Activated CD8-positive, alpha-beta T cell treated with anti-CD3 and anti-CD28 coated beads for 36 hours (primary cell): ENCODE measurements at places on chromosomes 4 and X. TPM values are rescaled to one million over a fixed set of nuclear protein-coding genes. Genes with fewer than 3 reads are reported as not detected.

DNA sequence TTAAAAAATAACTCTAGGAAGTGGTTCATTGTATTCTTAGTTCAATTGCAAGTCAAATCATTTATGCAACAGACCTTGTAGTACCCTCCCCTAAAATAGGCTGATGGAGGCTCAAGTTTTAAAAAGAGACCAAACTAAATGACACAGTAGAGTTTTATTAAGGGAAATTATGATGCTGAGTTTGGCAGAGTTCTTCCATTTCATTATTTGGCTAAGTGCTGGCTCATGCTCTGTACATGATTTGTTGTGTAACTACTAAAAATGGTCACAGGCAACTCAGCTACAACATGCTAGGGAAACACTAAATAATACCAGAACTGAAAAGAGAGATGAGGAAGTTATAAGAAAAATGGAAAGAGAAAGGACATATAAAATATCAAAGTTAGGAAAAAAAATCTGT lies 96.1 kb upstream of the TFDP3 start:
- H3K36me3 ChIP-seq = no peaks in the 10 kb centered on the region
- no peak for DNase-seq
- H3K27ac ChIP-seq = no peak overlapping the region
- no peaks in the 10 kb centered on the region for H3K4me1 ChIP-seq
- no peak overlapping the region for H3K4me3 ChIP-seq

GRCh38 chr4:155761916-155762315 lies 3.1 kb downstream of the GUCY1B1 start:
- H3K4me3 ChIP-seq = no peak overlapping the region
- peaks cover 26% of the 10 kb centered on the region for H3K27me3 ChIP-seq
- no peak for DNase-seq
- H3K4me1 ChIP-seq = peaks cover 7% of the 10 kb centered on the region

DNA sequence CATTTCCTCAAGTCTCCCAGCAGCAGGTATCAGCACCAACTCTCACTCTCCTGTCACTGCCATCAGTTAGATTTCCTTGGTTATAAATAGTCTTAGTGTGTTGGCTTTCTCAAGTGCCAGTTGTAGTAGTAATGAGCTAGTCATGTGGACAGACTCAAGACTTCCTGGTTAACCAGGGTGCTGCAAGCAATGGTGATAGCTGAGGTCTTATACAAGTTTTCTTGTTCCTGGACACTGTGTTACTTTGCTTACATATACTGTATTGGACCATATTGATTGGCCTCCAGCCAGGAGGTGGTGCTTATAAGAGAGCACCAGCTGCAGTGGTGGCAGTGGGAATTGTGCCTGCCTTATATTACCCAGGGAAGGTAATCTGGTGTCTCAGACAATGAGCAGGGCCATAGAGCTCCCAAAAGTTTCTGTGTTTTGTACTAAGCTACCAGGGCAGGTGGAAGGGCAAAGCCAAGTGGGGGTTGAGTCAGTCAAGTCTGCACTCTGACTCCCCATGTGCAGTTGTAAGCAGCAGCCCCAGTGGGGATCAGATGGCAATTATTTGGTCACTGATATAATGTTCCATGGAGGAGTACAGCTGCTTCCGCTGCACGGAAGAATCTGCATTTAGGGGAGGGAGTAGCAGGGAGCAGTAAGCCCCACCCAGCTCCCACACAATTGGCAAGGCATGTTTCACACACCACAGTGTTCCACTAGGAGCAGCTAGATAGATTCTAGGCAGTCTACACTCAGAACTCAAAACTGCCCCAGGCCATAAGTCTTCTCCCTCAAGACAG lies 24.1 kb upstream of the ZDHHC15 start:
- H3K4me3 ChIP-seq = no peak overlapping the region
- H3K27me3 ChIP-seq = no peaks in the 10 kb centered on the region
- H3K36me3 ChIP-seq = no peaks in the 10 kb centered on the region
- peaks cover 1% of the 10 kb centered on the region for H3K4me1 ChIP-seq

GRCh38 chr4:25635501-25635900 lies 20.1 kb upstream of the SLC34A2 start:
- no peaks in the 10 kb centered on the region for H3K36me3 ChIP-seq
- no peaks in the 10 kb centered on the region for H3K27me3 ChIP-seq
- DNase-seq = no peak
- H3K4me1 ChIP-seq = no peaks in the 10 kb centered on the region
- no peak overlapping the region for H3K27ac ChIP-seq
- H3K4me3 ChIP-seq = no peak overlapping the region

- H3K27ac ChIP-seq = no peak overlapping the region
- H3K4me1 ChIP-seq = no peaks in the 10 kb centered on the region
- no peak for DNase-seq
Observed at GRCh38 chr4:2515830-2516550, 20.5 kb upstream of the FAM193A start.

DNA sequence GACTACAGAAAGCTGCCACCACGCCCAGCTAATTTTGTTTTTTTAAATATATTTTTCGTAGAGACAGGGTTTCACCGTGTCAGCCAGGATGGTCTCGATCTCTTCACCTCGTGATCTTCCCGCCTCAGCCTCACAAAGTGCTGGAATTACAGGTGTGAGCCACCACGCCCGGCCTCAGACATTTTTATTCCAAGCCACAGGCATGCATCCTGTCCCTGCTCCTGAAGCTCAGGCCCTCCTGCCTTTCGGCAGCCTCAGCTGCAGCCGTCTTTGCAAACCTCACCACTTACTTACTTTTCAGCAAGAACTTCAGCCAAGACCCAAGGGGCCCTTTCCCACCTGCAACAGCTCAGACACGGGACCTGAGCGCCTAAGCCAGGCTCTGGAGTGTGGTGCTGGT lies 26.0 kb downstream of the FAM53A start:
- H3K4me1 ChIP-seq = no peaks in the 10 kb centered on the region
- H3K4me3 ChIP-seq = no peak overlapping the region
- no peak for DNase-seq
- H3K36me3 ChIP-seq = no peaks in the 10 kb centered on the region
- H3K27me3 ChIP-seq = no peaks in the 10 kb centered on the region

DNA sequence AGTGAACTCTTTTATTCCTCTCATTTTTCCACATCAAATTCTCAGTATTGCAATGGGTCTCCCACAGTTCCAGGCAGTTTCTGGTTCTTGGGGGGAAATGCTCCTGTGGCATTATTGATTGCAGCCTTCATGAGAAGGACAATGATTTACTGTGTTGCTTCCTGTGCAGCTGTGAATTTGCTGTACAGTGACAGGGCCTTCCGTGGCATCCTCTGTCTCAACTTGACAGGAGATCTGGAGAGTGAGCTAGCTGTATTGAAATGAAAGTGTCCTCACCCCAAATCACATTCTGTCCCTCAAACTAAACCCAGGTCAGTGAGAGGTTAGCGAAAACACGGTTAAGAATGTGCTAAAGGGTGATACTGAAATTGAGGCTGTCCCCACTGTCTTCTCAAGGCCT lies 77.1 kb upstream of the ATOH1 start:
- no peak for DNase-seq
- no peaks in the 10 kb centered on the region for H3K36me3 ChIP-seq

DNA sequence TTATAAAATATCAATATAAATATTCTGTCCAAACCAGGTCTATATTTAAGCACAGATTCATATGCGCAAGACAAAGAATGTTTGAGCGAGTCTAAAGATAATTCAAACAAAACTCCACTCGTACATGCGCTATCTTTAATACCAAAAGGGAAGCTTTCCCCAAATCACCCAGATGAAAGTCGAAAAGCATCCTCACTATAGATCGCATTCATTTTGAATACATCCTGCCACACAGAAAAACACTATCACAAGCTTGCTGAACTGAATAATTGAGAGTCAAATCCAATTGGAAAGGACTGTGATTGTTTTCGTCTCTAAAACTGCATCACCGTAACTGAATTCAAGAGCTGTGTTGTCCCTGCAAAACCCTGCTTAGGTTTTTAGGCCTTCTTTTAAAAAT lies 685 bp downstream of the TASL start:
- H3K27me3 ChIP-seq = no peaks in the 10 kb centered on the region
- peak overlapping the region; percentile 83 for H3K4me3 ChIP-seq
- peaks cover 7% of the 10 kb centered on the region for H3K36me3 ChIP-seq

- DNase-seq = no peak
- H3K4me3 ChIP-seq = no peak overlapping the region
- H3K27ac ChIP-seq = no peak overlapping the region
- peaks cover 2% of the 10 kb centered on the region for H3K4me1 ChIP-seq
Observed at GRCh38 chrX:150086371-150086770, 148.1 kb upstream of the EOLA2 start.

DNA sequence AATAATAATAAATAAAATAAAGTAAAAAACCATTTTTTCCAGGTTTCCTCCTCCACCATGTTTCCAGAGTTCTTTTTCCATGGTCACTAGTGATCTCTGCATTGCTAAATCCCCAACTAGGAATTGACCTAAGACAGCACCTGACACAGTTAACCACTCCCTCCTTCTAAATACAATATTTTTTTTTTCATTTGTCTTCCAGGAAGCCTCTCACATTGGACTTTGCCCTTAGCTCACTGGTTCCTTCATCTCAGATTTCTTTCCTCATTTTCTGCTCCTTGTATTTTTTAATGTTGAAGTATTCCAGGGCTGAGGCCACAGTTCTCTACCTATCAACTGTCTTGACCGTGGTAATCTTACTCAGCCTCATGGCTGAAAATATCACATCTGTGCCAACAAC lies 187.3 kb upstream of the FAM241A start:
- H3K27ac ChIP-seq = no peak overlapping the region
- no peak for DNase-seq
- H3K4me1 ChIP-seq = no peaks in the 10 kb centered on the region

DNA sequence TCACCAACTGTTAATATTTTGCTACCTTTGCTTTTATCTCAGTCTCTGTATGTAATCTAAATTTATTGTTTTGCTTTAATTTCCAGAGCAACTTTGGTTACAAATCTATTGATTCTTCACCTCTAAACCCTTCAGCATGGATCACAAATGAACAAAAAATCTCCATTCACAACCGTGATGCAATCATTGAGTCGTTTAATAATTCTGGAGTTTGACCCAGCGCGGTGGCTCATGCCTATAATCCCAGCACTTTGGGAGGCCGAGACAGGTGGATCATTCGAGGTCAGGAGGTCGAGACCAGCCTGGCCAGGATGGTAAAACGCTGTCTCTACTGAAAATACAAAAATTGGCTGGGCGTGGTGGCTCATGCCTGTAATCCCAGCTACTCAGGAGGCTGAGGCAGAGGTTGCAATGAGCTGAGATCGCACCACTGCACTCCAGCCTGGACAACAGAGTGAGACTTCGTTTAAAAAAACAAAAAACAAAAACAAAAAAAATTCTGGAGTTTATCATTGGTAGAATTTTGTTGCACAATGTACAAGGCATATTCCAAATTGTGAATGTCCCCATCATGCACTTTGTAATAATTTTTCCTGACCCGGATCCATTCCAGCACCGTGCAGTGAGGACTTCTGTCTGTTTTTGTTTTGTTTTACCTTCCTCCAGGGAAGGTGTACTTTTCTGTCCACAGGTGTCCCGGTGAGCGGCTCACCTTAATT lies 2.3 kb upstream of the IDUA start:
- H3K27me3 ChIP-seq = no peaks in the 10 kb centered on the region
- no peak overlapping the region for H3K27ac ChIP-seq
- H3K36me3 ChIP-seq = no peaks in the 10 kb centered on the region
- DNase-seq = no peak

GRCh38 chr4:80446248-80446647 lies 110.7 kb downstream of the CFAP299 start:
- no peak for DNase-seq
- no peak overlapping the region for H3K4me3 ChIP-seq
- no peaks in the 10 kb centered on the region for H3K27me3 ChIP-seq
- no peak overlapping the region for H3K27ac ChIP-seq

- H3K36me3 ChIP-seq = no peaks in the 10 kb centered on the region
- no peak for DNase-seq
- H3K27me3 ChIP-seq = peaks cover 3% of the 10 kb centered on the region
- no peak overlapping the region for H3K27ac ChIP-seq
- no peaks in the 10 kb centered on the region for H3K4me1 ChIP-seq
Observed at GRCh38 chr4:155179216-155179615, 29.2 kb upstream of the NPY2R start.

DNA sequence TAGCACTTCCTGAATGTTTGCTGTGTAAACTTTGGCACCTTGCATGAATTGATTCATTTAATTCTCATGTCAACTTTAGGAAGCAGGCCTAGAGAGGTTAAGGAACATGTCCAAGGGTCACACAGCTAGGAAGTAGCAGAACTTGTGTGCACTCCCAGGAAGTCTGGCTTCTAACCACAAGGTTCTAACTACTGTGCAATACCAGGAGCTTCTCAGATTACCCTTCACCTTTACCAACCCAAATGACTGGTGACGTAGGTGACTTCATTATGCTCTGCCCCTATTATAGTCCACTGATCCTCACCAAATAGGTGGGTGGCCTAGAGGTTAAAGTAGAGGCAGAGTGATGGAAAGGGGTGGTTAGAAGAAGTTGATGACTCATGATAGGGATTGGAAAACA lies 14.4 kb downstream of the AR start:
- H3K4me3 ChIP-seq = no peak overlapping the region
- H3K4me1 ChIP-seq = no peaks in the 10 kb centered on the region
- no peak for DNase-seq
- no peaks in the 10 kb centered on the region for H3K36me3 ChIP-seq
- no peaks in the 10 kb centered on the region for H3K27me3 ChIP-seq

- no peak overlapping the region for H3K4me3 ChIP-seq
- H3K4me1 ChIP-seq = no peaks in the 10 kb centered on the region
Observed at GRCh38 chrX:21606002-21606401, 52.1 kb downstream of the KLHL34 start.

DNA sequence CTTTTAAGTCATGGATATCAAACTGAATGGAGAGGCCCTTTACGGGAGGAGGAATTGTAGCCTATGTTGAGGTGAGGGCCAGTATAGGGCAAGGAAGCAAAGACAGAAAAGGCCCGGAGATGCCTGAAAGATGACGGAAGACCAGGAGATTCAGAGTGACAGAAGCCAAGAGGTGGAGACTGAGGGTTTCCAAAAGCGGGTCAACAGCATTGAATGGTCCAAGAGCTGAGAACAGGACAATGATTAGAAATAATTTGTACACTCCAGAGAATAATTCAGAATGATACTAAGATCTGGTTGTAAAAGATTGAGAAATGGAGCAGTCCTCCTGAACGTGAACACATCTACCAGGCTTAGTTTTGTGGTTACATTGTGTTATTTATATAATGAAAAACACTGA lies 45.5 kb upstream of the ZNF518B start:
- H3K27me3 ChIP-seq = peaks cover 5% of the 10 kb centered on the region
- no peak for DNase-seq
- no peak overlapping the region for H3K4me3 ChIP-seq
- H3K4me1 ChIP-seq = peaks cover 5% of the 10 kb centered on the region

Gene NSG1
- 5.6 TPM for total RNA-seq

Gene GPR34
- 0.65 TPM for total RNA-seq

Gene YIPF7
- total RNA-seq = not detected

Gene SPANXB1
- not detected for total RNA-seq

Gene GPAT3
- 1.6 TPM for total RNA-seq

Gene CT55
- not detected for total RNA-seq

Gene HSD17B13
- 0.16 TPM for total RNA-seq

Gene LRP2BP
- 1.2 TPM for total RNA-seq

Gene ETDC
- not detected for total RNA-seq

Gene MAGEA2B
- total RNA-seq = not detected

Gene PLCXD1
- total RNA-seq = 63.9 TPM

Gene BRS3
- not detected for total RNA-seq
